ENCODE measurements at places on chromosomes 5 and 9.

DNA sequence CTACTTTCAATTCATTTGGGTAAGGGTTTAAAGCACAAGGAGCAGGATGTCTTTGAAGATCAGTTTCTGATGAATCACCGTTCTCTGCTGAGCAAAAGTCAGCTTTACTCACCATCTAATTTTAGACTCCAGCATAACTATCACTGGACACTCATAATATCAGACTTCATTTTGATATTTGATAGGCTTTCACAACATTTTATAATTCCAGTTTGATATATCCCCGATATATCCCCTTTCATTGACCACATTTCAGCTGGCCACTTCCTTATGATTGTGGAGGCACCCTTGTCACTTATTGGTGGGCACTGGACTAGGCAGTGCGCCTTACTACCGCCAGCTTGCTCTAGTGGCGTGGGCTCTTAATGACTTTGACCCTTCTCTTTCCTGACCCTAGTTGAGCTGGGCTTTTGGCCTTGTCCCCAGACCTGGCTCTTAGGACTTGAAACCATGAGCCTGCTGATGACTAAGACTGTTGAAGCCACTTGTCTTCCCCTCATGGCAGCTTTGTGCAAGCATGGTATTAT, 46.8 kb downstream of the CYSTM1 start:
- peak; percentile 52 for DNase-seq

- no peak for DNase-seq
Measured at GRCh38 chr5:154663424-154663823, 91.8 kb upstream of the LARP1 start.

DNA sequence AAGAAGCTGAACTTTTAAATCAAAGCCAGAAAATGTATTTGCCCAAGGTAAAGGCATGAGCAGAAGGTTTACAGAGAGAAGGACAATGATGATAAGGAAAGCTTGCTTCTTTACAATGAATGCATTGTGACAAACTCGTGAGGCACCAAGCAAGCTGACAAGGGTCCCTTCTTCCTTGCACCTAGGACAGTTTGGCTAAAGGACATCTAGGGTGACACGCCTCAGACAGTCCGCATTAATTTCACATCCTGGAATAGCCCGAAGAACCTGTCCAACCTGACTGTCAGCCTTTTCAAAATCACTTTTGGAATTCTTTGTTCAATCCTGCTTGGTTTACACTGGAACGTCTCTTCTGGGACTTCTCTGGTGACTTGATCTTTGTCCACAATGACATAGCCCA, 146.4 kb upstream of the MAP3K1 start:
- no peak for DNase-seq

- no peak for DNase-seq
Measured at GRCh38 chr5:67272453-67273130, 76.0 kb upstream of the CD180 start.

DNA sequence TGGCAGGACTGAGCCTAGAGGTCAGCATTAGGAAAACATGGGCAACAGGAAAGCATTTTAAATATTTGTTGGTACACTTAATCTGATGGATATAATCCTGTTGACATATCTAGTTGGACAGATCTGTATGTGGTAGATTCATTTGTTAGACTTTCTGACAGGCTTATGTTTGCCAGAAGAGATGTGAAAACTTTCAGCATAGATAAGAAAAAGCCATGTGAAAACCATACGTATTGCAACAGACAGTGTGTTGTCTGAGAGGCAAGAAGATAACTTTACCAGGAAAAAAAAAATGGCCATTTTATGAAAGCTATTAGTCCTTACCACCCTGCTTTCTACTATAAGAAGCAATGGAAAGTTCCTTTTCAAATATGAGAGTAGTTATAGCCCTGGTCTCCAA, 1902.2 kb upstream of the C9orf72 start:
- no peak for DNase-seq

- no peak for DNase-seq
Measured at GRCh38 chr5:172606156-172606785, 34.8 kb upstream of the NEURL1B start.
